ENCODE measurements at places on chromosomes 11 and 22.

- no peak for DNase-seq
Measured at GRCh38 chr22:32987081-32987631, 71.0 kb downstream of the SYN3 start.

- no peak for DNase-seq
Measured at GRCh38 chr11:11108026-11108425, 245.0 kb downstream of the CSNK2A3 start.

DNA sequence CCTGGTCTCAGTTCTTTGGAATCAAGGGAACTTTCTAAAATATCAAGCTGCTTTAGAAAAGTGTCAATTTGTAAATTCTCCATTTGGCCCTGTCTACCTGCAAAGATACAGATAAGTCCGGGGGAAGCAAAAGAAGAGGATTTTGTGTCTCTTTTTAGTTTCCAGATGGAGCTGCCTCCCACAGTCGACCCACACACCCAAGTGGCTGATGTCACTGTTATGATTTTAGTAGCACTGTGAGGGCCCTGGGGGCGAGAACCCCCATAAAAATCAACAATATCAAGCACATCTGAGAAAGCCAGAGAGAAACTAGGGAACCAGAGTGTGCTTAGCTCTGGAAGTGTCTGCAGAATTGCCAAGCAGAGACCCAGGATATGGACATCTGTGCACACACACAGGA is 212.7 kb downstream of the LARGE1 start:
- DNase-seq, result no peak

- no peak for DNase-seq
Measured at GRCh38 chr22:27799827-27800249, 1.7 kb downstream of the MN1 start.

DNA sequence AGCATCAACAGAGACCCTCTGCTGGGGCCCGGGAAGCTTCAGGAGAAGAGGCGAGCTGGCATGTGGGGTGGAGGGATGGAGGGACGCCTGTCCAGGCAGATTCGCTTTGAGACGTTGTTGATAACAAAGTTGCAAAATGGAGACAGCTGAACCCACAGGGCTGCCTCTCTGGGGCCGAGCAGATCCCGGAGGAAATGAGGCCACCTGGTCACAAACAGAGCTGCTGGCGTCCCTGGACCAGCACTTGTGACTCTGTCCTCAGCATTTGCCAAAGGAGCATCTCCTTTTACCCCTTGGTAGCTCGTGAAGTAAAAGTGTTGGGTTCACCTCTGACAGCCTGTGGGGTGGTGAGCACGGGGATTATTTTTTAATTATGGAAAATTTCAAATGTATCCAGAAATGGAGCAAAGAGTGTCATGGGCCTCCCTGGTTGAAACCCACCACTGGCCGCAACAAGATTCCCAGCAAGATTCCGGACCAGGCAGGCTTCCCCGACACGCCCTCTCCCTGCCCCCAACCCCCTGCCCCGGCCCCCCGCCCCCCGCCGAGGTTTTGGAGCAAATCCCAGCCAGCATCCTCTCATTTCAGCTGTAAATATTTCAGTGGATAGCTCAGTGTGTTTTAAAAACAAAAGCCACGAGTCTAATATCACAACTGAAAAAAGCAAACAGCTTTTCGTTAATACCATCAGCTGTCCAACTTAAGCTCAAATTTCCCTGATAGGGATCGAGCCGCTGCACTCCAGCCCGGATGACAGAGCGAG is 20.3 kb downstream of the GRAMD4 start:
- no peak for DNase-seq

- DNase-seq, result no peak
Measured at GRCh38 chr22:46043339-46043738, 66.4 kb upstream of the WNT7B start.

DNA sequence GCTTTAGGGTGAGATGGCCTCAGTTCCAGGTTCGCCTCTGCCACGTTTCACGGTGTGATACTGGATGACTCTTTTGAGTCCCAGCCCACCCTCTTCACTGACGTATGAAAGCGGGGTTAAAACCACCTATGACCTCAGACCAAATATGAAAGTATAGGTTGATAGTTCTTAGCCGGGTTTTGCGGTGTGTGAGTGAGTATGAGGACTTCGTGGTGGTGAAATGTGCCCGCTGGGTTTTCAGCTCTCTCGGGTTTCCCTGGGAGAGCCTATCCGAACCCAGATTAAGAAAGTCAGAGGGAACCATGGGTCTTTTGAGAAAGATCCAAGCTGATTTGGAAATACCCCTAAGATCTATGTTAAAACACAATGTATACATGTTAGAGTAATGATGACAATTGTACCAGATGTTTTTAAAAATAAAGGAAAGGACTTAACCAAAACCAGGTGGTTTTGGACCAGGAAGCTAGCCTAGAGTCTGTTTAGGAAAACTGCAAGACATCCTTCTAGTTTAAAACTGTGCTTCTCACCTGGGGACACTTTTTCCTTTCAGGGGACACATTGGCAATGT is 25.8 kb upstream of the ST3GAL4 start:
- no peak for DNase-seq

DNA sequence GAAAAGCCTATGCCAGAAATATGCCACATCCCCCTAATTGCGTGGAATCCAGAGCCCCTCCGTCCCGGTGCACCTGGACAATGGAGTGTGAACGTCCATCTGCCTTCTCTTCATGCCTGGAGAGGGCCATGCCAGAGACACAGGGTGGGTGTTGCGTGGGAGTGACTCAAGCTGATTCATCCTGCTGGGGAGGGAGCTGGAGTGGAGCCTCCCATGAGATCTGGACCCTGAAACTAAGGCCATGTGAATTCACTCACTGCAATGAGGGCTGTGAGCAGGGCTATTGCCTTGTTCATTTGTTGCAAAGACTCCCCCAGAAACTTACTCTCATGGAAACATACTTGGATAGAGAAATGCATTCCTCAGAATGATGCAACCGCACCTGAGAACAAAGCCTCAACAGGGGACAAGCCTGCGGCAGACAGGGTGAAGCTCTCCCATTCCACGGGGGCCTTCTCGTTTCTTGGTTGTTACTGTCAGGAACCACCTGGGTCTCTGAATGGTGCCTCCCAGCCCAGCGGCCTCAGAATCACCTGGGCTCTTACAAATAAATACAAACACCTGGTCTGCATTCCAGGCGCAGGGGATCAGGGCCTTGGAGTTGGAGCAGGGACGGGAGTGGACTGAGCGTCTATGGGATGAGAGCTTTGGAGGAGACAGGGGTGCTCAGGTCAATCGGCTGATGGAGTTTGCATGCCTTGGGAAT is 1031.2 kb downstream of the BRD1 start:
- DNase-seq, result no peak

GRCh38 chr22:45376009-45376408 is 37.4 kb downstream of the SMC1B start:
- no peak for DNase-seq

DNA sequence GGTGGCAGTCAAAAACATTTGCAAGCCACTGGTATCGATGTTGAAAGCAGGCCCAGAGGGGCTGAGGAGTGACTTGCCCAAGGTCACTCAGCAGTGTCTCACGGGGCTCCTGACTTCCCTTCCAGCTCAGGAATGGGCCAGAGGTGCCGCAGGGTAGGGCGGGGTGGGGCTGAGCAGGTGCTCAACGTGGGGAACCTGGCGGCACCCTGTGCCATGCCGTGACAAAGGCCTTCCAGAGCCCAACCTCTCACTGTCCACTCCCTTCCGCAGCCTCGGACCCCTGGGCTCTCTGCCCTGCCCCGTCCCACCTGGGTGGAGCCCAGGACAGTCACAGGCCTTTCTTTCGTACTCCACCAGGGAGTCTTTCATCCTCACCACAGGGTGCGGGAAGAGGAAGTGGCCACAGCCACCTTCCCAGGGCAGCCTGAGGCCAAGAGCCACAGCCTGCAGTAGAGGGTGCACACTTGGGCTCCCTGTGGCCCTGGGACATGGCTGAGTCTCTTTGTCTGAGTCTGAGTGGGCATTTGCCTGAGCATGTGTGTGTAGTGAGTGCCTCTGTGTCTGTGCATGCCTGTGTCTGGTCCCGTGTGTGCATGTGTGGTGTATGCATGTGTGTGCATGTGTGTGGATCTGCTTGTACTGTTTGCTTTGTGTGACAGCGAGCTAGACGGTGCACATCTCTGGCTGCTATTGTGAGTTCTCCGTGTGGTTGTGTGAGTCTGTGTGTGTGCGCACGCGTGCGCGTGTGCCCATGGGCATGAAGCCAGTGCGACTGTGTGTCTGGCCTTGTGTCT is 6.0 kb upstream of the LIF start:
- DNase-seq, result no peak

GRCh38 chr11:92257536-92257935 is 32.9 kb downstream of the FAT3 start:
- no peak for DNase-seq

DNA sequence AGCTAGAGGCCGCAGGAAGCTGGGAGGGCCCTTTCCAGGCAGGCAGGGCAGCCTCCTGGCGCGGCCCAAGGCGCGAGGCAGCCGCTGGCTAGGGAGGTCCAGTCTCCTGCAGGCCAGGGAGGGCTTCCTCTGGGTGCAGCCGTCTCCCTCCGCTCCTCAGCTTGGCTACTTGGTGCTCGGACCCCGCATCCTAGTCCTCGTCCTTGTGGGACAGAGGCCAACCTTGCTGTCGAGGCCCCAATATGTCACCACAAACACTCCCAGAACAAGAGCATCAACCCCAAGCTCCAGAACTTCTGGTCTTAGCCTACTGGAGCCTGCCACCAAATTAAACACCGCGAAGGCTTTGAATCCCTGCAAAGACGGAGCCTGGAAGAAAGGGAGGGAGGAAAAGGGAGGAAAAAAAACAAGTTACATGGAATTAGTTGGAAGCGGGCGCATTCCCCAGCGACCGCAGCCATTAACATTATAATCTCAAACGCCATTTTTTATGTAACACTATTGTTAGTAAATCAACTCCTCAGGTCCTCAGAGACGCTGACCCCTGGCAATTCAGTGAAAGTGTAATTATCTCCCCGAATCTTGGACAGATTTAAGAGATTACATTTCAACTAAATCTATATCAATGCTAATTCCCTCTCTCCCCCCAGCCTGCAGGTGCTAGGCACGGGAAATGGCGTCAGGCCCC is 12.7 kb upstream of the PAX6 start:
- DNase-seq, result no peak

GRCh38 chr22:39684702-39685281 is 114.2 kb downstream of the CACNA1I start:
- no peak for DNase-seq

GRCh38 chr11:94732617-94733281 is 35.4 kb upstream of the AMOTL1 start:
- no peak for DNase-seq

- DNase-seq, result no peak
Measured at GRCh38 chr22:47284822-47285221, 522.4 kb downstream of the TBC1D22A start.

GRCh38 chr11:63673579-63673978 is 2.4 kb upstream of the ATL3 start:
- DNase-seq, result no peak

DNA sequence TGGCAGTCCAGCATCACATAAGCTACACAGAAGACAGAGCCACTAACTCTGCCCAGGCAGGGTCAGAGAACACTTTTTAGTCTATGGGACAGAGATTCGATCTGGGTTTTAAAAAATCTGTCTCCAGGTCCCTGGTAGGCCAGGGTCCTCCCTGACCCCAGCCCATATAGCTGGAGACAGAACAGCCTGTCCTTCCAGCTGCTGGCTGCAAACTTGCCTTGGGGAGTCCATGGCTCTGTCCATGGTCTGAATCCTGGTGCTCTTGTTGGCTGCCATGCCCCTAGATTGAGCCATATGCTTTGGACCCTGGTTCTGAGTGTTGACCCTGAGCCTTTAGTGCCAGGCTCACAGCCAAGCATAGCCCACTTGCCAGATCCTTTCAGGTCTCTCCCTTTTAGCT is 13.3 kb upstream of the LIPT2 start:
- DNase-seq, result no peak

DNA sequence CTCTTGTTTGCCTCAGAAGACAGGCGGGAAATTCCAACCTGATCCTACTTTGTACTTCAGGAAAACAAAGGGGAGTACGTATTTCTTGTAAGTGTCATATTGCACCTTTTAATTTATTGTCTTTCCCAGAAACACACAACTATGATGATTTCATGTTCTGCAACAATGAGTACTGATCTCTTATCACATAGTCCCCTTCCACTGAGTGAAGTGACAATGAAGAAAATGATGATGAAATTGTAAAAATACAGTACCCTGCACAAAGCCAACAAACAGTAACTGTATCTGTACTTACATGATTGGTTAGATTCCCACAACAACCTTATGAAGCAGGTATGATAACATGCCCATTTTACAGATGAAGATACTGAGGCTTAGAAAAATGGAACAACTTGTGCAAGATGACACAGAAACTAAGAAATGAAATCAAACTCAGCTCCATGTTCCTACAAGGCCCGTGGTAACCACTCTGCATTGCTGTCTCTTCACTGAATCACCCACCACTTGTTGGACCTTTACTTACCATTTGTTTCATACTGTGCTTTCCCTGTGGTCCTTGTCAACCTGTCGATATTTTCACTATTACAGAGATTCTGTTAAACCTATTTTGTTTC is 37.5 kb downstream of the SLC1A2 start:
- DNase-seq, result no peak

DNA sequence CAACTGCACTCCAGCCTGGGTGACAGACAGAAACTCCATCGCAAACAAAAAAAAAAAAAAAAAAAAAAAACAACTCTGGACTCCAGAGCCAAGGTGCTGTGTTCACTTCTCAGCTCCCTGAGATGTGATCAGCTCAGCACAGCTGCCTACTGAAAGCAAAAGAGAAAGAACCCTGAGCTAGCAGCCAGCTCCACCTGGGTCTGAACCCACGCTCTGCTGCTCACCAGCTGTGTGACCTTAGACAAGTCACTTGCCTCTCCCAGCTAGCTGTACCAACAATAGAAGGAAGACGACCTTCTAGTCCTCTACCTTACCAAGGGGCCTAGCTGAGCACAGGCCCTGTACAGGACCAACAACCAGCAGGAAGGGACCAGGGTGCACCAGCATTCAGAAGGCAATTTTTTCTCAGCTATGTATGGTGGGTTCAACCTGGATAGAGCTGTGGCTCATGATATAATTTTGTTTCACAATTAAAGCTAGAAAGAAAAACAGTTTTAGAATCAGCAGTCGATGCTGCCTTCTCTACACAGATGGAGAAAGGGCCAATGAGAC is 3.8 kb downstream of the DGCR2 start:
- DNase-seq, result no peak

DNA sequence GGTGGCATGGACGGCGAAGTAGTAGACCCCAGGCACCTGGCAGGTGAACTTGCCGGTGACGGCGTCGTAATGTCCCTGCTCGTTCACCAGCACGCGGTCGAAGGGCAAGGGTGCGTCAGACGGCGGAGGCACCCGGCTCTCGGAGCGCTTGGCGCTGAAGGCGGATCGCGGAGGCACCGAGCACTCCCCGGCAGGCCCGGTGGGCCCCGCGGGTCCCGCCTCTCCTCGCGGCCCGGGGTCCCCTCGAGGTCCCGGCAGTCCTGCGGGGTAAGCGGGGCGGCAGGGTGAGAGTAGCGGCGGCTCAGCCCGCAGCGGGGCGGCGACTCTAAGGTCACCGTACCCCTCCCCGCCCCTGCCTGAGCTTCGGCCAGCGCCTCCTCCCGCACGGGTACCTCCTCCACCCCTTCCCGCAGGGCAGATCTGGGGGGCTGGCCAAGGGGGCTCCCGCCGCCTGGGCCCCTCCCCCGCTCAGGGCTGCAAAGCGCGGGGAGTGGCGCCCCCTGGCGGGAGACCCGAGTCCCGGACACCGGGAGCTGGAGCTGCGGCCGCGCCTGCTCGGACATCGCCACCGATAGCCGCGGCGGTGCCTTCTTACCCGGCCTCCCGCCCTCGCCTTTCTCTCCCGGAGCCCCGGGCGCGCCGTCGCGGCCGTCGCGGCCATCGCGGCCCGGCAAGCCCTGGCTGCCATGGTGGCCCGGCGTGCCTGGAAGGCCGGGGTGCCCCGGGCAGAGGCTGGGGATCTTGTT is 921 bp downstream of the C1QTNF5 start:
- DNase-seq, result peak; percentile 21

GRCh38 chr11:36273110-36273509 is 16.1 kb downstream of the COMMD9 start:
- DNase-seq, result no peak
